ENCODE measurements at places on chromosomes 6 and 20. TPM values are rescaled to one million over a fixed set of nuclear protein-coding genes. Genes with fewer than 3 reads are reported as not detected.

Gene ASIP
- polyA plus RNA-seq, result 57.1 TPM

Gene FAM83B
- not detected for polyA plus RNA-seq

Gene SLC32A1
- polyA plus RNA-seq, result not detected

Gene LY6G5C
- polyA plus RNA-seq, result 2.7 TPM

DNA sequence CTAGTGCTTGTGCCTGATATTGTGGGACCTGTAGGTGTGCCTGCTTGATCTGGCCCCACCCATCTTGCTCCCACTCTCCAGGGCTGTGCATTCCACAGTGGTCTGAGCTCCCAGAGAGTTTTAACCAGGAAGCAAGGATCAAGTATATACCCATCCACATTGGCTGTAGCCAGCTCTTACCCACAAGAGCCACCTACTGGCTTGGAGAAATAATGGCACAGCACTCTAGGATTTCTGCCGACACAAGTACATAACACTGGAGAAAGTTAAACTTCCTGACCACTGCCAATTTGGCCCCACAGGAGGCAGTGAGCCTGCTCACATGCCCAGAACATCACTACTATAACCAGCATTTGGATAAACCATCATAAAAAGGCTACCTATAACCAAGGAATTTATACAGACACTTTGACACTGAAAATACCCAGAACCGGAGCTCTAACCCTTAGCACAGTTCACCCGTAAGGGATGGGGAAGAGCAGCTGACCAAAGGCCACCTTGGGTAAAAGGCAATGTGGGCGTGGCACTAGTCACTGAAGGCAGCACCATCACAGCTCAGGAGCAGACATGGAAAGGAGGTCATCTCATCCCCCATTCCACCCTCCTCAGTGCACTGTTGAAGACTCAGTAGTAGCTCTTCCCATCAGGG lies 440.4 kb downstream of the BTBD3 start:
- H3K4me1 ChIP-seq, result no peaks in the 10 kb centered on the region
- H3K27me3 ChIP-seq, result no peaks in the 10 kb centered on the region
- no peaks in the 10 kb centered on the region for H3K36me3 ChIP-seq
- no peak for DNase-seq

GRCh38 chr20:21352703-21353102 lies 44.6 kb downstream of the NKX2-4 start:
- H3K4me1 ChIP-seq, result no peaks in the 10 kb centered on the region
- H3K27me3 ChIP-seq, result no peaks in the 10 kb centered on the region
- H3K4me3 ChIP-seq, result no peak overlapping the region

GRCh38 chr20:53736757-53737395 lies 143.2 kb upstream of the ZNF217 start:
- H3K27me3 ChIP-seq, result no peaks in the 10 kb centered on the region
- no peaks in the 10 kb centered on the region for H3K36me3 ChIP-seq
- H3K4me1 ChIP-seq, result no peaks in the 10 kb centered on the region
- no peak overlapping the region for H3K4me3 ChIP-seq
- H3K27ac ChIP-seq, result no peak overlapping the region
- no peak for DNase-seq

- H3K36me3 ChIP-seq, result no peaks in the 10 kb centered on the region
- no peaks in the 10 kb centered on the region for H3K4me1 ChIP-seq
- no peak for DNase-seq
- no peak overlapping the region for H3K4me3 ChIP-seq
These were observed 6.7 kb upstream of the KHDC1L start for GRCh38 chr6:73231986-73232391.

GRCh38 chr6:39553860-39554802 lies 171.1 kb downstream of the KIF6 start:
- no peaks in the 10 kb centered on the region for H3K27me3 ChIP-seq
- no peak for DNase-seq
- H3K36me3 ChIP-seq, result no peaks in the 10 kb centered on the region
- H3K27ac ChIP-seq, result no peak overlapping the region
- H3K4me1 ChIP-seq, result no peaks in the 10 kb centered on the region

- H3K27me3 ChIP-seq, result no peaks in the 10 kb centered on the region
- no peak overlapping the region for H3K27ac ChIP-seq
- no peaks in the 10 kb centered on the region for H3K4me1 ChIP-seq
- DNase-seq, result no peak
- no peaks in the 10 kb centered on the region for H3K36me3 ChIP-seq
These were observed 13.8 kb upstream of the GTF3C6 start for GRCh38 chr6:110944681-110945151.

DNA sequence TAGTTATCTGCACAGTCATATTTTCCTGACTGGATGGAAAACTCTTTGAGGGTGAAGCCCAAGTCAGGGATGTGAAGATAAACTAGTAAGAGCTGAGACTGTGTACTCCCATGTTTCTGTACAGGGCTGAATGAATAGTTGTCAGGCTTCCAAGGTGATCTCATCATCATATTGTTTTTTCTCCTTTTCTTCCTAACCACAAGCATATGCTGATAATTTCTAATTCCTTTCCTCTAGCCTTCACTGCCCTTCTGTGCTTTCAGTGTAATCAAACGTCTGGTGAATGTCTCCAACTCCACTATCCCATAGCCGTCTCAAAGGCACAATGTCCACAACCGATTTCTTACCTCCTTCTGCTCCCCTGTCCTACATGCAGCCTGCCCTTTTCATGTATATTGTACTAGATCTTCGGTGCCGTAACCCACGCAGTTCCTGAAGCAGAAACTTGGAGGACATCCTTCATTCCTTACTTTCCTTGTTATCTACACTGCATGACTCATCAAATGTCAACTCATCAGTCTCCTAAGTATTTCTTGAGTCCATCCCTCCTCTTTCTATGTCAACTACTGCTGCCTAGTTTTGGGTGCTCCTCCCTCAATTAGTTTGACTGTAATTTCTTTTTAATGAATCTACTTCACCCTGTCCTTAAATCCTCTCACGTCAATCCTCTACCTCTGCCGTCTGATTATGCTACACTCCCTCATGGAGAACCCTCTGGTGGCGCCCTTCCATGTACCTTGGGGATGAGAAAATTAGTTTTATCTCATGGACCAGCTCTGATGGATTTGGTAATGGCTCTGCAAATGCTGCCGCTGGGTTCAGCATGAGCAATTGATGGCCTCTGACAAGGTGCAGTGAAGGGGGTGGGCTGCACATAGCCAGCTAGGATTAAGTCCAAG lies 21.9 kb downstream of the NCOA7 start:
- H3K4me3 ChIP-seq, result no peak overlapping the region
- no peaks in the 10 kb centered on the region for H3K27me3 ChIP-seq
- H3K36me3 ChIP-seq, result no peaks in the 10 kb centered on the region

GRCh38 chr20:51995551-51995951 lies 193.2 kb upstream of the SALL4 start:
- no peak overlapping the region for H3K4me3 ChIP-seq
- no peaks in the 10 kb centered on the region for H3K27me3 ChIP-seq
- DNase-seq, result no peak
- H3K4me1 ChIP-seq, result no peaks in the 10 kb centered on the region

DNA sequence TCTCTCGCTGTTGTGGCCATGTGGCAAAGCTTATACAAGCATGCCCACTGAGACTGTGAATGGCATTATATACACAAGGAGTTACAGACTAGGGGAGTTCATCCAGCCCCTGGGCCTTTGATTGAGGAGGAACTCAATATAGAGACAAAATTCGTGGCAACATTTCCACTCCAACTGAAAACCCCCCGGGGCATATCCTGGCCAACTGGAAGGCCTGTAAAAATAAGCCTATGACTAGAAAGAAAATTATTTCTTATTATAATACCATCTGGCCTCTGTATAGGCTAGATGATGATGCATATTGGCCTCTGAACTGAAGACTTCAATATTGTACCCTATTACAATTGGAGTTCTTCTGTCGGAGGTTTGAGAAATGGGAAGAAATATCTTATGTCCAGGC lies 175.5 kb upstream of the GJE1 start:
- peaks cover 7% of the 10 kb centered on the region for H3K4me1 ChIP-seq
- DNase-seq, result no peak
- no peaks in the 10 kb centered on the region for H3K36me3 ChIP-seq
- no peak overlapping the region for H3K4me3 ChIP-seq
- H3K27ac ChIP-seq, result no peak overlapping the region

Measured in ovary (tissue), 10 donors.